ENCODE measurements at places on chromosomes 12 and 14. TPM values are rescaled to one million over a fixed set of nuclear protein-coding genes. Genes with fewer than 3 reads are reported as not detected.

Gene DTX1
- under 0.01 TPM for total RNA-seq

Gene RIPK3
- 0.50 TPM for total RNA-seq

Gene RAN
- 639 TPM for total RNA-seq

Gene CD4
- total RNA-seq: 0.25 TPM

Gene DLGAP5
- total RNA-seq: 112 TPM

Gene HOXC12
- not detected for total RNA-seq

Gene AMN
- total RNA-seq: 0.22 TPM

Gene TAS2R20
- 5.8 TPM for total RNA-seq

Gene CPNE6
- total RNA-seq: not detected

Gene ENDOU
- under 0.01 TPM for total RNA-seq

Gene KRT79
- total RNA-seq: not detected

Gene RTN1
- total RNA-seq: 0.12 TPM

Gene SLCO1C1
- not detected for total RNA-seq

Gene KLHL33
- 0.11 TPM for total RNA-seq

Gene PTHLH
- total RNA-seq: 0.33 TPM

Gene MYL2
- total RNA-seq: not detected

Gene TMTC1
- total RNA-seq: 27.9 TPM

Gene KLRB1
- total RNA-seq: not detected

Gene LTBP2
- 134 TPM for total RNA-seq

Gene TDRD9
- total RNA-seq: 2.2 TPM

Gene LRP1-AS
- not detected for total RNA-seq

Gene IFI27L2
- total RNA-seq: 59.8 TPM

Gene TRIM9
- total RNA-seq: 0.62 TPM

Measured in uterine smooth muscle cell (primary cell).